Stimulated activated CD8-positive, alpha-beta memory T cell treated with anti-CD3 and anti-CD28 coated beads, Interleukin-15, amount 100 ng/mL, for 1 hour (primary cell): ENCODE measurements at places on chromosomes 5 and 9.

- DNase-seq: no peak
Observed at GRCh38 chr5:88675168-88675707, 207.7 kb downstream of the MEF2C start.

DNA sequence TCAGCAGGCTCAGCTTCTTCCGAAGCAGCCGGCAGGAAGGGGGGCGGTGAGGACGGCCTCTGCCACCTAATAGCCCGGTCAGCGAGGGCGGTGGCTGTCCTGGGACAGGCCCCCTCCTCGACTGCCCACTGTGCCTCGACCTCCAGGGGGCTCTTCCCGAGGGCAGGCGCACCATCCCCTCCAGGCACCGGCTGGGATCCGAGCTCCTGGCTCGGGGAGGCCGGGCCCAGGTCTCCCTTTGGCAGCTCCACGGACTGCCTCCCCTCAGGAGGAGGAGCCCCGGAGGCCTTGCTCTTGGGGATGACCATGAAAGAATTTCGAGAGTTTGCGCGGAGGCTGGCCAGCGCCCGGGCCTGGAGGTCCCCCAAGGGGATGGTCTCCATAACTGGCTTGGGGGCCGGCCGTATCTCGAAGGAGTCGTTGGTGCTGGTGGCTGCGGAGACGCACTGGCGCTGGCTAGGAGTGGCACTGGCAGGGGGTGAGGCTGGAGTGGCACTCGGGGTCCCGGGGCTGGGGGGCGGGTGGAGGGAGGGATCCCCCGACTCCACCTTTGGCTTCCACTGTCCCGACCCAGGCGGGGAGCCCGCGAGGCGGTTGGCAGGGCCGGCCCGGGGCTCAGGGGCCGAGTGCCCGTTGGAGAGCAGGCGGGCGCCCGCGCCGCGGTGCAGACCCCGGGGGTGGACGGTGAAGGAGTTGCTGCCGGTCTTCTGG lies 975 bp downstream of the TPRN start:
- no peak for DNase-seq

GRCh38 chr5:109080896-109081295 lies 328.9 kb downstream of the PJA2 start:
- no peak for DNase-seq

DNA sequence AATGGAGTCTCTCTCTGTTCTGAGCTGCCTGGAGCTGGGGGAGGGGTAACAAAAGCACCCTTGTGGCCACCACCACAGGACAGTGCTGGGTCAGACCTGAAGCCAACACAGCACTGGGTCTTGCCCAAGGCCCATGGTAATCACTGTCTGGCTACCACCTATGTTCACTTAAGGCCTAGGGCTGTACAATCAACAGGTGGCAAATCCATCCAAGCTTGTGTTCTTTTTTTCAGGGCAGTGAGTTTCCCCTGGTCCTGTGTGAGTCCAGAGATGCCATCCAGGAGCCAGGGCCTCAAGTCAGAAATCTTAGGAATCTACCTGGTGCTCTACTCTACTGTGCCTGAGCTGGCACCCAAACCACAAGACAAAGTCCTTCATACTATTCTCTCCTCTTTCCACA lies 20.1 kb upstream of the OTP start:
- DNase-seq: no peak

DNA sequence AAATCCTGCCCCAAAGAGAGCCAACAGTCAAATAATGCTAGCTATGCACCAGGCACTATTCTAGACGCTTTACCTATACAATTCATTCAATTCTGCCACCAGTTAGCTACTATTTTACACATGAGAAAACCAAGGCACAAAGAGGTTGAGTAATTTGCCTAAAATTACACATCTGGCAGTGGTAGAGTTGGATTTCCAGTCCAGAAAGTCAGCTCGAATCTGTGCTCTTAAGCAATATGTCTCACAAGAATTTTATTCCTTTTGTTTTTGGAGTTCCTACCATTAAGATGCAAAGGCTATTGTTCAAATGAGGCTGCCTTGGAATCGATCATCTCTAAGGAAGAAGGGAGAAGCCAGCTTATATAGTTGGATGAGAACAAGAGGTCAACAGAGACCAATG lies 256.9 kb upstream of the RASA1 start:
- DNase-seq: no peak
